ENCODE measurements at places on chromosomes 3 and 15. TPM values are rescaled to one million over a fixed set of nuclear protein-coding genes. Genes with fewer than 3 reads are reported as not detected.
A peak's percentile ranks its signal among the peaks of the same experiment; 100 is the strongest.

GRCh38 chr3:110656394-110657025 is 415.1 kb upstream of the NECTIN3 start:
- no peak overlapping the region for H3K27ac ChIP-seq
- no peak overlapping the region for H3K4me3 ChIP-seq
- H3K4me1 ChIP-seq: no peaks in the 10 kb centered on the region
- no peak for DNase-seq

- H3K36me3 ChIP-seq: peaks cover 10% of the 10 kb centered on the region
- H3K27ac ChIP-seq: peak within 1 kb of the TSS; percentile 96
- H3K4me3 ChIP-seq: peak within 1 kb of the TSS; percentile 89
- H3K27me3 ChIP-seq: no peaks in the 10 kb centered on the region
- peak; percentile 98 for DNase-seq
Observed at GRCh38 chr3:184249412-184250166, at the start of gene EEF1AKMT4. Gene EEF1AKMT4, plus strand, starts transcription at chr3:184249672. Its CDS starts 23 bp downstream, at chr3:184249695.

- no peak overlapping the region for H3K27ac ChIP-seq
- H3K36me3 ChIP-seq: no peaks in the 10 kb centered on the region
- no peak for DNase-seq
- no peak overlapping the region for H3K4me3 ChIP-seq
Observed at GRCh38 chr15:101530224-101530958, 40.9 kb upstream of the PCSK6 start.

GRCh38 chr3:170868577-170869238 is 1.3 kb downstream of the RPL22L1 start:
- peak overlapping the region; percentile 96 for H3K4me3 ChIP-seq
- peak overlapping the region; percentile 99 for H3K27ac ChIP-seq
- H3K27me3 ChIP-seq: peaks cover 4% of the 10 kb centered on the region
- H3K4me1 ChIP-seq: peaks cover 17% of the 10 kb centered on the region
- H3K36me3 ChIP-seq: peaks cover 47% of the 10 kb centered on the region
- no peak for DNase-seq

DNA sequence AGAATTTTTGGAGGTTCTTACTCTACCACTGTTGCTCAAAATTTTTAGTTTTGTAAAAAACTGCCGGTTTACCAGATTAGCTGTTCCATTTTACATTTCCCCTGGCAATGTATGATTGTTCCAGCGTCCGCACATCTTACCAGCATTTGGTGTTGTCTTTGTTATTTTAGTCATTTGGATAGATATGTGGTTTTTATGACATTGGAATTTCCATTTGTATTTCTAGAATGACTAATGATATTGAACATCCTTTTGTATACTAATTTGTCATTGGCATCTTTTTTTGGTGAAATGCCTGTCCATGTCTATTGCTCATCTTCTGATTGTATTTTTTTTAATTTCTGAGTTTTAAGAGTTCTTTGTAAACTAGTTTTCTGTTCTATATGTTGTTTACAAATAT is 28.5 kb downstream of the LRRC28 start:
- H3K36me3 ChIP-seq: peaks cover 27% of the 10 kb centered on the region
- H3K4me1 ChIP-seq: peaks cover 31% of the 10 kb centered on the region
- no peak overlapping the region for H3K4me3 ChIP-seq
- H3K27ac ChIP-seq: peak overlapping the region; percentile 75
- DNase-seq: no peak

DNA sequence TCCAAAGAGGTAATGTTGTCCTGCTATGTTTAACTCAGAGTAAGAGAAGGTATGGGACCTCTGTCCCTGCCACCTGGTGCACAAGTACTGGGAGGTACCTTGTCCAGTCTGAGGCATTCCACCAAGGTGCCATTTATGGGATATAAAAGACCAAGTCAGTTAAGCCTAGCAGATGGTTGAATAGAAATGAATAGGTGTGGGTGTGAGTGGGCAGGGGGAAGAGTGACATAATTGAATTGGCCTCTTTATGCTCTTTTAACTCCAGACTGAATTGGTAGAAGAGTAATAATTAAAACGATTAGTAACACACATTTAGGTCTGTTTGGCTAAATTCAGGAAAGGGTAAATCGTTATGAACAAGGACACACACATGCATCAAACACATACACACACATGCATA is 562 bp downstream of the ADGRG7 start:
- H3K4me1 ChIP-seq: peaks cover 11% of the 10 kb centered on the region
- no peaks in the 10 kb centered on the region for H3K36me3 ChIP-seq
- H3K27ac ChIP-seq: no peak overlapping the region
- peaks cover 44% of the 10 kb centered on the region for H3K27me3 ChIP-seq
- H3K4me3 ChIP-seq: no peak overlapping the region

DNA sequence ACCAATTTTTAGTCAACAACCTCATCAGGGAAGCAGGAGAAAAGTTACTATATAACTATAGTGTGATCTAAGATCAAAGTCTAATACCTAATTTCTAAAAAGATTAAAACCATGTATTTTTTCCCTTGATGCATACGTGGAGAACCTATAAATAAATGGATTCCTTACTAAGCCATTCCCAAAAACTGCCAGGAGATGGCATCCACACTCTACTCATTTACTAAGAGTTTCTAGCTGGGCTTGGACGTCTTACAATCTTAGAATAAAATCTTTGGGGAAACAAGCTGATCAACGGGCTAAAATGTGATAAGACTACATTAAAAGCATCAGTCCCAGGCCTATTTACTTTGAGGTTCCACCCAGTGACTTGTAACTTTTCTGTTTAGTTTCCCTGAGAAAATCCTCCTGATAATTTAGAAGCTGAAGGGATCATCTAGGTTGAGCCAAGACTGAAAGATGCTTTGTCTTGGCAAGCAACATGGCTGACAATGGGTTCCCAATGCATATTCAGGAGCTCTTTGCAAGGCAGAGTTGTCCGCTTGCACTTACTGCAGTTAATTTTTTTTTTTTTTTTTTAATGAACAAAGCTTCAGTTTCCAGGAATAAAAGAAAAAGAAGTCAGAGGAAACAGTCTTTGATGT is 85.5 kb upstream of the FGF12 start:
- H3K4me3 ChIP-seq: no peak overlapping the region
- H3K36me3 ChIP-seq: no peaks in the 10 kb centered on the region
- no peak for DNase-seq
- H3K4me1 ChIP-seq: peaks cover 9% of the 10 kb centered on the region

DNA sequence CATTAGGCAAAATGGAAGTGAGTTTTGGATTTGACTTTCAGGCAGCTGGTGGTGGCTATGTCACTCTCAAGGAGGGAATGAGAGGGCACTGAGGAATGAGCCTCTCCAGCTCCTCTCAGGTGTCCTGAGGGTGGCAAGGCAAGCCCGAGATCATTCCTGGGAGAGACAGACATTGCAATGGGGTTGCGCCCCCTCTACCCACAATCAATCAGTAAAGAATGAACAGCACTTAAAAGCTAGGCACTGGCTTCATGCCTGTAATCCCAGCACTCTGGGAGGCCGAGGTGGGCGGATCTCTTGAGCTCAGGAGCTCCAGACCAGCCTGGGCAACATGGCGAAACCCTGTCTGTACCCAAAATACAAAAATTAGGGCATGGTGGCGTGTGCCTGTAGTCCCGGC is 14.1 kb upstream of the SHF start:
- no peaks in the 10 kb centered on the region for H3K36me3 ChIP-seq
- H3K27me3 ChIP-seq: peaks cover 6% of the 10 kb centered on the region
- no peak for DNase-seq
- H3K27ac ChIP-seq: no peak overlapping the region

DNA sequence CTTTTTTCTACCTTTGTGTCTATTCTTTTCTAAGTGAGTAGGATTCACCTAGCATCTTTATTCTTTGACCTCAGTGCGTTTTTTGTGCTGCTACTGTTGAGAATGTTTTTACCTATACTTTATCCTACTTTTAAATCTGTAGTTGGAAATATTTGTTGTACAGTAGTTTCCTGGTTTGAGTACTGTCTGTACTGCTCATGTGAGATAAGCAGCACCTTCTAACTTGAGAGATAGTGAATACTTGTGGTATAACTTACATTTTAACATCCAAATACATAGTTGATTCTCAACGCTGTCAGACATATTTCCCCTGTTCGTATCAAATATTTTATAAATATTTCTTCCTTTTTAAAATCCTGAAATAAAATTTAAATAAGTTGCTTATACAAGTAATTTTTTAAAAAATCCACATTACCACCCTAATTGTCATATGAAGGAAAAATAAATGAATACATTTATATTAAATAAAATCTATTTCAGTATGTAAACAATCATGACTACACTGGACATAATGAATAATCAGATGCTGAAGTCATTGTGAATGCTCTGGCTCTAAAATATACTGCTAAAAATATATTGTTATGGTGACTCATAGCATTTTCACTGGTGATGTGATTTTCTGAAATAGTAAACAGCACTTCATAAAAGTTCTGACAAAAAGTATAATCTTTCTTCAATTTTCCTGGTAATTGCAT is 17.4 kb downstream of the ATP11B start:
- no peak overlapping the region for H3K4me3 ChIP-seq
- peaks cover 52% of the 10 kb centered on the region for H3K4me1 ChIP-seq

- no peak overlapping the region for H3K4me3 ChIP-seq
- H3K27ac ChIP-seq: no peak overlapping the region
- no peaks in the 10 kb centered on the region for H3K36me3 ChIP-seq
- H3K4me1 ChIP-seq: no peaks in the 10 kb centered on the region
Observed at GRCh38 chr3:129211772-129212171, 28.1 kb upstream of the CNBP start.

DNA sequence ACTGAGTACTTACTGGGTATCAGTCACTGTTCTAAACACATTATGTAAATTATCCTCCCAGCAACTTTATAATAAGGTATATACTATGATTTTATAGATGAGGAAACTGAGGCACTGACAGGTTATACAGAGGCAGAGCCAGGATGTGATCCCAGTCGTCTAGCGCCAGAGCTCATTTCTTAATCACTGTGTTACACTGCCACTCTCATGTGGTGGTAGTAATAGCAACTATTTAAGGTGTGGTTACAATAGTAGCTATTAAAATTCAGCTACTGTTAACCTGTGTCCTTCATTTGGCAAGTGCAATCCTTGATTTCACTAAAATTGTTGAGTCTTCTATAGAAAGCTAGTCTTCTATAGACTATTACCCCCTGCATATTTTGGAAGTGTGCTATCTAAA is 43.1 kb upstream of the TRPC1 start:
- H3K36me3 ChIP-seq: no peaks in the 10 kb centered on the region
- no peak overlapping the region for H3K4me3 ChIP-seq
- H3K27me3 ChIP-seq: no peaks in the 10 kb centered on the region
- no peaks in the 10 kb centered on the region for H3K4me1 ChIP-seq
- no peak for DNase-seq
- no peak overlapping the region for H3K27ac ChIP-seq

The GPR171 gene
- total RNA-seq: 131 TPM

The NLGN1 gene
- total RNA-seq: not detected

The NTRK3 gene
- total RNA-seq: not detected
